Left forelimb (tissue), 1 donor: ENCODE measurements at places on chromosomes 6 and 20.

- no peak for DNase-seq
These were observed 30.8 kb downstream of the AGPAT4 start for GRCh38 chr6:161242779-161243693.

- no peak for DNase-seq
These were observed 150.4 kb upstream of the HMGN3 start for GRCh38 chr6:79384845-79385244.

GRCh38 chr6:2763345-2763841, 1.8 kb upstream of the WRNIP1 start:
- DNase-seq: no peak

- no peak for DNase-seq
These were observed 27.4 kb downstream of the RREB1 start for GRCh38 chr6:7134999-7135745.

DNA sequence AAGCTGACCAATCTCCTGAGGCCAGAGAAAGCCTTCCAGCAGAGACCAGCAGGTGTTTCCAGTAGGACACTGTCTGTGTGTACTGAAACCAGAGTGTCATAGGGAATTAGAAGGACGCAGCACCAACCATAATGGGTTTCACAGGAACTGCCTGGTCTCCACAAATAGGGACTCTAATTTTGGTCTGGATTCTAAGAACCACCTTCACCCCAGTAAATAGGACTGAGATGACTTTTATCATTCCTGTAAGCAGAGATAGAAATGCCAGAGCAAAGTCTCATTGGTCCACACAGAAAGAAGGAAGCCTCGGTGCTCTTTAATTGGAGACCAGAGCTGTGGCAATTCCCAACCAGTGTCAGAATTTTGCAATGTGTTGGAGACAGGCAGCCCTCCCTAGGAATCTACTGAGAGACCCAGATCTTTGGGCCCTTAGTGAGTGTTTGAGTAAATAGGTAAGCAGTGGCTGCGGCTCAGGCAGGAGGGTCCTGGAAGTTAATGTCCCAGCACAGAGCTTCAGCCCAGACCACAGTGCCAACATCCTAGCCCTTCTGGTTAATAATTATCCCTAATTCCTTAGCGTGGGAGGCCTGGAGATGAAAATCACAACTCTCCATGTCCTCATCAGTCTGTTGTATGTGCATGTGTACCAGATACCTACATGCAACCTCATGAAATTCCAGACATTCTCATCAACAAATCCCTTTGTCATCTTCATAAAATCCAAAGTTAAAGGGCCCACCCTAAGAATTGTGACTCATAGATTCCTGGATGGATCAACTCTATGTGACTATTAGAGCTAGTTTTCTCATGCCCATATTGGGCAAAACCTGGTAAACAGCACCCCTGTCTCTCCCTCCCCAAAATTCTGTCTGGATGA, 81.2 kb downstream of the UNC5CL start:
- no peak for DNase-seq
